Psoas muscle (tissue), 8 donors: ENCODE measurements at places on chromosomes 5 and 9. TPM values are rescaled to one million over a fixed set of nuclear protein-coding genes. Genes with fewer than 3 reads are reported as not detected.

Gene PRDM9
- polyA plus RNA-seq: not detected

Gene OTP
- polyA plus RNA-seq: not detected

Gene DDX4
- polyA plus RNA-seq: not detected

Gene OTULINL
- 0.29 TPM for polyA plus RNA-seq

Gene RAI14
- 0.69 TPM for polyA plus RNA-seq

Gene GMCL2
- polyA plus RNA-seq: not detected

Gene BTNL9
- 20.0 TPM for polyA plus RNA-seq

Gene STPG3
- polyA plus RNA-seq: not detected

Gene KIF24
- polyA plus RNA-seq: 0.10 TPM

Gene HTR4
- 0.01 TPM for polyA plus RNA-seq

Gene SOHLH1
- polyA plus RNA-seq: not detected

GRCh38 chr5:178421699-178422399 lies 168.3 kb downstream of the COL23A1 start:
- DNase-seq: no peak

GRCh38 chr9:249025-249424 lies 34.4 kb downstream of the DOCK8 start:
- no peak for DNase-seq

DNA sequence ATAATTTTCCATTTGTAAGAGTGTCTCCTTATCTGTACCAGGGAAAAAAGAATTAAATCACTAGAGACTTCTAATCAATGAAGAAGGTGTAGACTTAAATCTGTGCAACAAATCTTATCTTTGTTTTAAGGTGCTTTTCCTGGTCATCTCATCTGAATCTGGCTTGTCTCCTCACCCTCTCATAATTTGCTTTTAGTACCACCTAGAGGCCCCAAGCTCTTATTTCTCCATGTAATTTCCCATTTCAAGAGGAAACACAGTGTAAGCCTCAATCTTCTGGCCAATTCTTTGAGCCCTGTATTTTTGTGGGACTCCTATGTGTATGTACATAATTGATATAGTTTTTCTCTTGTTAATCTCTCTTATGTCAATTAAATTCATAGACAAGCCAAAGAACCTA lies 1975.3 kb upstream of the CDH6 start:
- DNase-seq: no peak

DNA sequence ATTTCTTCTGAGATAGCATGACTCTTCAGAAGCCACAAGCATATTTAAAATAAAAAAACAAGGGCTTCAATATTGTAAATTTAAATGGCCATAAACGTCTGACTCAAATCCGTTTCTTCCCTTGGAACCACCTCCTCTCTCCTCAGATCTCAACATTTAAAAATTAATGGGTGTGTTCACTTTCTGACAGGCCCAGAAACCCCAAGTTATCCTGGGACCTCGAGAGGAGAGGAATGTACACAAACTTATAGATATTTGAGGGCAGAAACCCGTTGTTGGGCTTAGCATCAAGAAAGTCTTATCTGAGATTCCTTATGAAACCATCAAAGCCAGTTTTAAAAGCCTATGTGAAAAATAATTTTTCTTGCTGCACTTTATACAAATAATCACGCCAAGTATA lies 29.2 kb downstream of the MLLT3 start:
- DNase-seq: no peak

DNA sequence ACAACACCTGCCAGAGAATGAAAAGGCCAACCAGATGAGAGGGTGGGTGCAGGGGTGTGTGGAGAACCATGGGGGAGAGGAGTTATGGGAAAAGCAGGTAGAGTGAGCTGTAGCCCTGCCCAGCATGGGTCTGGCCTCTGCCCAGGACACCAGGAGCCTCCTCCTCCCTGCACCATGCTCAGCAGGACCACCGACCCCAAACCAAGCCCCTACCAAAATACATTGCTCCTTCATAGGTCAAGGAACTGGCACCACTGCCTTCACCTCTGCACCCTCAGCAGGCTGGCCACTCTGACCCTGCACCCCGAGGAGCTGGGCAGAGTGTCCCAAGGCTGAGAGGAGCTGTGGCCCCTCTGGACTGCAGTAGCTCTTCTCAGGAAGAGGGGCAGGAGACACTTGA lies 102.0 kb downstream of the NSG2 start:
- no peak for DNase-seq

GRCh38 chr5:66620711-66621110 lies 24.5 kb downstream of the MAST4 start:
- no peak for DNase-seq

DNA sequence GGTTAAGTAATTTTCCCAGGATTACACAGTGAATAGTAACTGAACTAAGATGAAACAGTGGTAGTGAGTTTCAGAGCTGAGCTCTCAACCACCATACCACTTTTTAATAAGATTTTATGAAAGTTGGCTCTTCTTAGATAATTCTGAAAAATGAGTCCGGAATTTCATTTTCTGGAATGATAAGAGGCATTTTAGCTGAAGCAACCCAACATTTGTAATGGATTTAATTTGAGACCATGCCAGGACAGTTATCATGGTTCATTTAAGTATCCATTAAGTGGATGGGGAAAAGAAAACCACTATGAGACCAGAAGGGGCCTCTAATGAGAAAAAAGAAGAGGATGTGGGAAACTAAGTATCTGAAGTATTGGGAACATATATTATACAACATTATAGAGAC lies 464.7 kb upstream of the C9orf72 start:
- no peak for DNase-seq

GRCh38 chr5:95780597-95780996 lies 41.9 kb downstream of the GLRX start:
- no peak for DNase-seq

DNA sequence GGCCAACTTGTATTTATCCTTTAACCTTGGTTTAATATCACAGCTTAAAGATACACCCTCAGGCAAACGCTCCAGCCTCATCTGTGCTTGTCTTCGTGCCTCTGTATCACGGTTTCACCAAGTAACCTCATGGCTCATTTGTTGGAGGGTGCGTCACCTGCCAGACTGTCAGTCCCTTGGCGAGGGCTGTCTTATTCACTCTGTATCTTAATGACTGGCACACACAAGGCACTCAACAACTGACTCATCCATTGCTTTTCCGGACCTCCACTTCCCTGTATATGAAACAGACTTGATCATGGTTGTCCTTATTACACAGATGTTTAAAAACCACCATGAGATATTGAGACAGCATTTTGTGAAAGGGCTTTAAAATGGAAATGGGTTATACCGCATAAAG lies 28.0 kb downstream of the LCP2 start:
- no peak for DNase-seq

DNA sequence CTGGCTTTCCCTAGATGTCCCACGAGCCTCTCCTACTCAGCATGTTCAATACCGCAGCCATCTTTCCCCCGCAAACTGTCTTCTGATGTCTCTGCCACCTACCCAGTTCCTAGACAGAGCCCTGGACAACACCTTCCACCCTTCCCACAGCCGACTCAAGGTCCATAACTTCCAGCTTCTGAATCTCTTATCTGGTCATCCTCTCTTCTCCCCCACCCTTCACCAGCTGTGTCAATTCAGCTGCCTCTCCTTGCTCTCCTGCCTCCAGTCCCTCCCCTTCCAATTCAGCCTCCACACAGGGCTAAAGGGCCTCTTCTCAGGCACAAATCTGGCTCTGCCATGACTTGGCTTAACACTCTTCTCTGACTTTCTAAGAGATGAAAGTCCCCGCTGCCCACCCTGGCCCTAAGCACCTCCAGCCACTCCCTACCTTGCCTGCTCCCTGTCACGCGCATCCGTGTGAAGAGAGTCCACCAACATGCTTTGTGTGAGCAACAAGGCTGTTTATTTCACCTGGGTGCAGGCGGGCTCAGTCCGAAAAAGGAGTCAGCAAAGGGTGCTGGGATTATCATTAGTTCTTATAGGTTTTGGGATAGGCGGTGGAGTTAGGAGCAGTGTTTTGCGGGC lies 25.2 kb downstream of the AQP7 start:
- no peak for DNase-seq

DNA sequence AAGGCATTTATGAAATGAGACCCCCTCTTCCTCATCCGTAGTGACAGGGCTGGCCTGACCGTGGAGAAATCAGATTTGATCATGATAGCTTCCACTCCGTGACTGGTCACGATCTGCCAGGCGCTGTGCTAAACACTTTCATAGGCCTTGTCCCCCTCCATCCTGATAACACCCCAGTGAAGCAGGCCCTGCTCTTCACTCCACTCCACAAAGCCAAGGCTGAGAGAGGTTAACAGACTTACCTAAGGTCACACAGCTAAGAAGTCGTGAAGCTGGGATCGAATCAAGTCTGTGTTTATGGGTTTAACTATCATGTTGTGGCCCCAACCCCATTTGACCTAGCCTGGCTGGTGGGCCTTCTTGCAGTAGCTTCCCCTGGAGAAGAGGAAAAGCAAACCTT lies 53.3 kb upstream of the IL17B start:
- DNase-seq: no peak

DNA sequence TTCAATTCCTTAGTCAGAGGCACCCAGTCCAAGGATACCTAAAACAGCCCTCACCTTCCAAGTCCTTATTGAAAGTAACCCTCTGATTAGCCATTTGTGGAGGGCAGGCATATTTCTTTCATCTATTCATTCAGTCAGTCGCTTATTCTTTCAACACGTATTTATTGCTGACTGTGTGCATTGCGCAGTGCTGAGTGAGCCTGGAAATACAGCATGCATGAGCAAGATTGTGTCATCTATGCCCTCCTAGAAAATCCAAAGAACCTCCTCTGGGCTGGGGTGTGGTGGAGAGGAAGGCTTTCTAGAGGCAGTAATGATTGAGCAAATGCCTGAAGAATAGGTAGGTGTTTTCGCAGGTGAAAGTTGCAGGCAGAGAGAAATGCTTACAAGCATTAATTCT lies 8.5 kb upstream of the FEM1C start:
- no peak for DNase-seq

- DNase-seq: no peak
Measured at GRCh38 chr5:33840927-33841547, 50.8 kb downstream of the ADAMTS12 start.

GRCh38 chr5:156019571-156020180 lies 307.3 kb upstream of the SGCD start:
- DNase-seq: no peak

- no peak for DNase-seq
Measured at GRCh38 chr9:109776391-109776790, 3.6 kb upstream of the PALM2AKAP2 start.

- no peak for DNase-seq
Measured at GRCh38 chr9:112971415-112971814, 40.6 kb downstream of the ZNF883 start.

DNA sequence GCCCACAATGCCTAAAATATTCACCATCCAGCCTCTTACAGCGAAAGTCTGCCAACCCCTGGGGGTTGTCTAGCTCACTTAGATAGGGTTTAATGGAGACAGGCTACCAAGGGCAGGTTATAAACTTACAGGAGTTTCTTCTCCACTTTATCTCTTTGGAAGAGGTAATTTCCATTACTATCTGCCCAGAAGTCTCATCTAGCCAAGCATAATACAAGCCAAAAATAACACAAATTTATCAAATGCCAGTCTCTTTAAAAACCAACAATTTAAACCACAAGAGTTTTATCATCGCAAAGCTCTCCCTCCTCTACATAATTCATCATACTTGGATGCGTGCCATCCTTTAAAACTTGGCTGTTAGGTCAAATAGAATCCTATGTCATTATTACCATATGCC lies 6.2 kb downstream of the RBM22 start:
- DNase-seq: no peak

- DNase-seq: no peak
Measured at GRCh38 chr5:12743582-12743981, 839.3 kb upstream of the CTNND2 start.

- DNase-seq: no peak
Measured at GRCh38 chr9:115808695-115809094, 344.9 kb upstream of the PAPPA start.

GRCh38 chr9:2622461-2623287 lies 1.1 kb downstream of the VLDLR start:
- DNase-seq: peak; percentile 61

- DNase-seq: no peak
Measured at GRCh38 chr5:102747386-102748166, 7.5 kb upstream of the PAM start.

DNA sequence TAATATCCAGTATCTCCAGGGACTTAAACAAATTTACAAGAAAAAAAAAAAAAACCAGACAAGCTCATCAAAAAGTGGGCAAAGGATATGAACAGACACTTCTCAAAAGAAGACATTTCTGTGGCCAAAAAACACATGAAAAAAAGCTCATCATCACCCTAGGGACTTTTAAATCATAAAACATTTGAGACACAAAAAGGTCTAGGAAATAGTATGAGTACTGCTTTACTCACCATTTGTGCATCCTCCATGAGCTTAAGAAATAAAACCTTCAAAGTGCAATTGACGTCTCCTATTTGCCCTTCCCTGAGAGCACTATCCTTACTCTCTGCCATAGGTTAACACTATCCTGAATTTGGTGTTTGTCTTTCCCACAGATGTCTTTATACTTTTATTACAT lies 193.7 kb upstream of the NREP start:
- DNase-seq: no peak

GRCh38 chr5:10593531-10594181 lies 29.8 kb downstream of the ANKRD33B start:
- DNase-seq: no peak

DNA sequence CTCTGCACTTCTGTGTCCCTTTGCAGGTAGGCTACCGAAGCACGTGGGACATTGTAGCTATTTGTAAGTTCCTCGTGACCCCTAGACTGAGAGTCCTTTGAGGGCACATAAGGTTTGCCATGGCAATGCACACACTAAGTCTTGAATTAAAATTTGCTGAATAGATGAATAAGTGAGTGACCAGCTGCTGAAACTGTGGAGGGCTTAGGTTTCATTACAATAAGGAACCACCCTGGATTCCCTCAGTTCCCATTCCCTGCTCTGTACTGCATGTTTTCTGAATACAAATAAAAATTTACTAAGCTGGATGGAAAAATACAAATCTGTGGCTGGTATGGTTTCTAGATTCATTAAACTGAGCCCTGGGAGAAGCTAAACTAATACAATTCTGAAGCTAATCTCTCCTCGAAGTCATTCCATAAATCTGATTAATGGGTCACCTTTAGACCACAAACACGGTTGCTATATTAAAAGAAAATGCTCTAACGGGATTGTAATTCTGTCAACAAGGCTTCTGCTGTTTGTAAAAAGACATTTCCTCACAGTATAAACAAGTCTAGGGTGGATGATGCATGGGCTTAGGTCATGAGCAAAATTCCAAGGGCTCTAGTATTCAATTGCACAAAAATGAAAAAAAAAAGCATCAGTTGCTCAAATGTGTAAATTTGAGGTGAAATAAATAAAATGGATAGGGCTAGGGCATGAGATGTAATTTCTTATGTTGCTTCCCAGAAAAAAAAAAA lies 172.3 kb downstream of the ATP10B start:
- DNase-seq: no peak
